HFFc6 (cell line): ENCODE measurements at places on chromosomes 2 and 18.

- no peak for DNase-seq
- H3K4me3 ChIP-seq: peak overlapping the region; percentile 78
- peaks cover 58% of the 10 kb centered on the region for H3K4me1 ChIP-seq
Observed at GRCh38 chr2:226971084-226971483, 135.2 kb downstream of the RHBDD1 start.

GRCh38 chr18:55999641-56000040 is 411.6 kb upstream of the TCF4 start:
- H3K4me3 ChIP-seq: peak overlapping the region; percentile 5; the same call in 1 of the 2 replicates
- H3K27me3 ChIP-seq: no peaks in the 10 kb centered on the region
- no peaks in the 10 kb centered on the region for H3K36me3 ChIP-seq
- H3K27ac ChIP-seq: peak overlapping the region; percentile 50; the same call in 1 of the 2 replicates
- no peak for DNase-seq
- peaks cover 41% of the 10 kb centered on the region for H3K4me1 ChIP-seq

GRCh38 chr2:190759749-190760213 is 110.9 kb downstream of the NAB1 start:
- H3K4me1 ChIP-seq: peaks cover 54% of the 10 kb centered on the region
- DNase-seq: peak; percentile 86
- H3K4me3 ChIP-seq: no peak overlapping the region; the same call in 1 of the 2 replicates
- peaks cover 2% of the 10 kb centered on the region; the same call in 1 of the 2 replicates for H3K27me3 ChIP-seq
- H3K36me3 ChIP-seq: no peaks in the 10 kb centered on the region

GRCh38 chr2:195368249-195369217 is 288.5 kb upstream of the SLC39A10 start:
- H3K27ac ChIP-seq: no peak overlapping the region
- H3K27me3 ChIP-seq: no peaks in the 10 kb centered on the region; the same call in 1 of the 2 replicates
- peaks cover 27% of the 10 kb centered on the region for H3K4me1 ChIP-seq
- H3K4me3 ChIP-seq: no peak overlapping the region; the same call in 1 of the 2 replicates
- peaks cover 11% of the 10 kb centered on the region for H3K36me3 ChIP-seq
- DNase-seq: no peak

GRCh38 chr18:50298443-50299284 is 11.2 kb upstream of the CXXC1 start:
- no peaks in the 10 kb centered on the region for H3K36me3 ChIP-seq
- no peaks in the 10 kb centered on the region for H3K4me1 ChIP-seq
- H3K27me3 ChIP-seq: peaks cover 23% of the 10 kb centered on the region
